Fibroblast of villous mesenchyme (primary cell): ENCODE measurements at places on chromosomes 12 and 14. TPM values are rescaled to one million over a fixed set of nuclear protein-coding genes. Genes with fewer than 3 reads are reported as not detected.
A peak's percentile ranks its signal among the peaks of the same experiment; 100 is the strongest.

- no peak for DNase-seq
These were observed 451.3 kb upstream of the USP15 start for GRCh38 chr12:61808856-61809255.

GRCh38 chr14:95314609-95315008 is 5.1 kb downstream of the CLMN start:
- peak; percentile 12 for DNase-seq

DNA sequence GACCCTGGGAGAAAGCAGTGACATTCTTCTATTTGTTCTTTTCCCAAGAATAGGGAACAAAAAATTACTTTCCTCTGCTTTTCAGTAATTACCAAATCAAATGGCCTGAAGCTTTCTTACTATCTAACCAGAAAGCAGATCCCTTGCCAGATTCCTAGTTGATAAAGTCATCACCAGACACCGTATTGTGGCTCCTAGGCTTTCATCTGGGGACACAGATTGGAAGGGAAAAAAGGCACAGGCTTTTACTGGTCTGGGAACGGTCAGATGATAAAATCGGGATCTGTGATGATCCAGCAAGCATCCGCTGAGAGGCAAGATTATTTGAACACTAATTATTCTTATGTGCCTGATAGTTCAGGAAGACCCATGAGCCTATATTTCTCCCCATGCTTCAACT is 79.1 kb upstream of the BCL2L14 start:
- DNase-seq: no peak

DNA sequence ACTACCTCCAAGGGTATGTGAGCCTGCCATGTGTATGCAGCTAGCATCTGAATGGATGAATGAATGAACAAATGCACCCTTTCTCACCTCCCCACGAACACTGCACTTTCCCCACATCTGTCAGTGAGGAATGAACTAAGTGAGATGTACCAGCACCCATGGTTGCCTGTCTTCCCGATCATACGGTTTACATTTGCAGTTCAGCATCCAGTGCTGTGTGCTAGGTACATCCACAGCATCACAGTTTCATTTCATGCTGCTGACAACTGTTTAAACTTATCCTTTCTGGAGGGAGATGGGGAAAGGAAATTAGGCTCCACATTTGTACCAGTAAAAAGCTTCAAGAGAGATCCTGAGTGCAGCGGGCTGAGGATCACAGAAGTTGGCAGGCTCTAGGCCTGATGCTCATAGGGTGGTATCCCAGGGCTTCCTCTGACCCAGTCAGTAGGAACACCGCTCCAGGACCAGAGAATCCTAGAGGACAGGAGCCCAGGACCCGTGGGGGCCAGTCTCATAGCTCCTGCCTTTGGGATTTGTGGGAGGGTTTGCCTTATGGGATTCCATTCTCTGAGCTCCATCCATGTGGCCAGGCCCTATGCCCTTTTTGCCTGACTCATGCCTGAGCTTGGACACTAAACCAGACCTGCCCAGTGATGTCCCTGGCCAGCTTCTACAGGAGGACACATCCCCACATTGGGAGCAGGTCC is 294.5 kb downstream of the CACNA1C start:
- DNase-seq: no peak

GRCh38 chr14:60328583-60328982 is 79.6 kb downstream of the PPM1A start:
- no peak for DNase-seq

- peak; percentile 91 for DNase-seq
These were observed 52.2 kb downstream of the ATF7IP start for GRCh38 chr12:14417715-14418114.

- DNase-seq: no peak
These were observed 37.1 kb downstream of the PPFIA2 start for GRCh38 chr12:81722004-81722403.

DNA sequence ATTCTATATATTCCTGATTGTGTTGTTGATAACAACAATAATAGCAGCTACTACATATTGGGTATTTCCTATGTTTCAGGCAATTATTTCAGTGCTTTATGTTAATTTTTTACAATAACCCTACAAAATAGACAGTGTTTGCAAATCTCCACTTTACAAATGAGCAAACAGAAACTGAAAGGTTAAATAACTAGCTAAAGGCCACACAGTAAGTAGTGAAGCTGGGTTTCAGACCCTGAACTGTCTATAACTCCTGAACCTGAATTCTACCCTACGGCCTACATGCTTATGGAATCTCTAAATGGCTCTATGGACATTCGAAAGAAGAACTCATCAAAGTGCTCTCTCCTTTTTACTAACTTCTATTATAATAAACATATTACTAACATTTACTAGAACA is 19.7 kb upstream of the NUDT4 start:
- DNase-seq: no peak

- peak; percentile 51 for DNase-seq
These were observed 207.9 kb downstream of the SYNE2 start for GRCh38 chr14:64060648-64061096.

DNA sequence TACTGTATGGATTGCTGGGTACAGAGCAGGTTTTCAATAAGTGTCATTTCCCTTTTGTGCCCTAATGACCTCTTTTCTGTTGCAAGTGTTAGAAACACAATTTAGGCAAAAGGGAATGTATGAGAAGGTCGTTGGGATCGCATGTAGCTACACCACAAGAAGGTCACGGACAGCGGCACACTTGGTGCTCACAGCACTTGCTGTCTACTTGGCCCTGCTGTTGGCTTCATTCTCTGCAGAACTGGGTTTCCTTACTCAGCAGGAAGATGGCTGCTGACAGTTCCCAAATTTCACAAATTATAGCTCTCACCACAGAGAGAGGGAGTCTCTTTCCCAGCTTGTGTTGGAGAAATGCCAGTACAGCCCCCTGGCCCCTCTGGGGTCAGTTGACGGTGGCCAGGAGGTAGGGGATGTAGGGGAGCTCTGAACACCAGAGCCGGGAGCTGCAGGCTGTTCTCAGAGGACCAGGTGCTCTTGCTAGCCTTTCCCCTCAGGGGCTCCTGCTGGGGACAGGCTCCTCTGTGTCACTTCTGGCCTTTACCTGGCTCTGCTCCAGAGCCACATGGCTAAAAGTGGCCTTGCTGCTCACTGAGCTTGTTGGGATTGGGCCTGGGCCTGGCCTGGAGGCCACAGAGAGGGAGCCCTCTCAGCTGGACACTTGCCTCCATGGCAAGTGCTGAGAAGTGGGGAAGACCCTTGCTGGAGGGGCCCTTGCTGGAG is 50.9 kb upstream of the BCL7A start:
- DNase-seq: no peak

- DNase-seq: no peak
These were observed 606 bp downstream of the EP400 start for GRCh38 chr12:131950182-131950913.

GRCh38 chr12:68786929-68787328 is 21.0 kb upstream of the MDM2 start:
- DNase-seq: no peak

DNA sequence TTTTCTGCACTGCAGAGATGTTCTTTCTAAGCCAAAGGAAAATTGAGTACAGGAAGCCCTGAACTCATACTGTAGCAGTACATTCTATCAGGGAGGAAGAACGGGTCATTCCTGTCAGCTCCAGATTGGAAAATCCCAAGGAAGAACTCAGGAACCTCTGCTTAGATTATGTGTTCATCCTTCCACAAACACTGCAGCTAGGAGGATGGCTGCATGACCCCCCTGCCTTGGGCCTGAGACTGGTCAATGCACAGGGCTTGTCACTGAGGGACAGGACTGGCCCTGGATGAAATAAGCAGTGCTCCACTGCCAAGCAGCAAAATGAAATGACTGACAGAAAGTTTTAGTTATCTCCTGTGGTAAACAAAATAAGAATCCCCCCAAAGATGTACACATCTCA is 1406.8 kb upstream of the TMEM132C start:
- no peak for DNase-seq

The PHLDA1 gene
- 68.3 and 70.4 TPM in 2 replicates for total RNA-seq

GRCh38 chr12:120483621-120484020 is 12.3 kb upstream of the DYNLL1 start:
- no peak for DNase-seq

GRCh38 chr12:85843606-85844310 is 7.5 kb upstream of the RASSF9 start:
- DNase-seq: no peak

GRCh38 chr12:1533602-1534304 is 60.6 kb downstream of the FBXL14 start:
- no peak for DNase-seq

DNA sequence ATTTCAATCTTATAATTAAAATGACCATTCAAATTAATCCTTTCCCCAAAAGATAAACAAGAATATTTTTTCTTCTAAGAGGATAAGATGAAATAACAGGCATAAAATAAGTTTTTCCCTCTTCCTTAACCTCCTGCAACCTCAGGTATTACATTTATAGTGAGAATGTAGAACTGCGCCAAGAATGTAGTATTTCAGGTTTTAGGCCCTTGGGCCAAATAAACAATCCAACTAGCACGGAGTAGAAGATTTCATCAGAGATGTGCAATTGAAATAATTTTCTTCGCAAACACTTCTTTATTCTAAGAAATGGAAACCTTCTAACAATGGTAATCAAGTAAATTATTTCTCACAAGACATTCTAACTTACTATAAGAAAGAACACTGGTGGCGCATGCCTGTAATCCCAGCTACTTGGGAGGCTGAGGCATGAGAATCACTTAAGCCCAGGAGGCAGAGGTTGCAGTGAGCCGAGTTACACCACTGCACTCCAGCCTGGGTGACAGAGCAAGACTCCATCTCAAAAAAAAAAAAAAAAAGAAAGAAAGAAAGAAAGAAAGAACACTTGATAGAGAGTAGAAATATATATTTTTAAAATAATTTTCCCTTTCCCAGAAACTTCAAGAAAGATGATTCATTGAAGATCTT is 100.8 kb downstream of the TAOK3 start:
- peak; percentile 11 for DNase-seq

GRCh38 chr14:70203686-70204085 is 14.9 kb upstream of the SLC8A3 start:
- DNase-seq: no peak

DNA sequence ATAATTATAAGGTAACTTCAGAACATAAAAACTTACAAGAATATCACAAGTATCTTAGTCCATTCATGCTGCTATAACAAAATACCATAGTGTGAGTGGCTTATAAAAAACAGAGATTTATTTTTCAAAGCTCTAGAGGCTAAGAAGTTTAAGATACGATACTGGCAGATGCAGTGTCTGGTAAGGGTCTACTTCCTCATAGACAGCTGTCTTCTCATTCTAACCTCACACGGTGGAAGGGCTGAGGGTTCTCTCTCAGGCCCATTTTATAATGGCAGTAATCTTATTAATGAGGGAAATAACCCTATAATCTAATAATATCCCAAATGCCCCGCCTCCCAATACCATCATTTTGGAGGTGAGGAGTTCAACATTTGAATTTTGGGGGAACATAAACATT is 23.7 kb upstream of the OSBPL8 start:
- no peak for DNase-seq

DNA sequence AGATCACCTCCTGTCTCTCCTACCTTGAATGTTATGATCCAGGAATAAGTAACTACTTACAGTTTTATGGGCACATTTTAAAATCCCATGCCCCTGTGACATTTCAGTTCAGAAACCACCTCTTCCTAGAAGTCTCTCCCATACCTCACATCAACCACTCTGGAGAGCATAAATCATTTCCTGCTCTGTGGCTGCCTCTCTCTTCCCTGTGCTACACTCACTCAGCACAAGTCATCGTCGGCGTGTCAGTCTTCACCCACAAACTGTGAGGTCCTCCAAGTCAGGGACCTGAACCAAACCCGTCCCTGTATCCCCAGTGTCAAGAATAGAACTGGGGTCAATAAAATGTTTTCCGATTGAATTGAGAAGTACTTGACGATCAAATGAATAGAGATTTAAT is 863.3 kb downstream of the BCL11B start:
- no peak for DNase-seq

GRCh38 chr12:130184404-130185090 is 22.3 kb downstream of the FZD10 start:
- DNase-seq: no peak

The BRMS1L gene
- total RNA-seq: 4.2 and 5.6 TPM in 2 replicates

The SLCO1B1 gene
- total RNA-seq: not detected in 2 replicates

The KCNC2 gene
- 0.43 TPM in 1 of 2 replicates, not detected in the other for total RNA-seq

The KRT8 gene
- total RNA-seq: 57.0 and 74.7 TPM in 2 replicates

The C12orf42 gene
- total RNA-seq: not detected in 2 replicates

DNA sequence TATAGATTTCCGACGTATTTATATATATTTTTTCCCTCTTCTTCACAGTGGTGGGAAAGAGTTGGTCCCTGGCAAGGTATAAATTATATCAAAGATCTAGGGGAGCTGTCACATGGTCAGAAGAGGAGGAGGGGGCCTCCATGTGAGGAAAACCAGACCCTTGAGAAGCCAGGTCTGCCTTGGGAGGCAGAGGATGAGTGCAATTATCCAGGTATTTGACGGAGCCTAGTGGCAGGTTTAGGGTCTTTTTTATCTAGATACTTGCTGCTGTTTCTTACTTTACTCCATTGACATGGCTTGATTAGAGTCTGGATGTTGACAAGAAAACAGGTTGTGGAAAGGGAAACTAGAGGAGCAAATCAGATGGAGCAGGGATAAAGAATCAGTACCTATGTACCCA is 5.5 kb downstream of the COPZ1 start:
- DNase-seq: no peak

DNA sequence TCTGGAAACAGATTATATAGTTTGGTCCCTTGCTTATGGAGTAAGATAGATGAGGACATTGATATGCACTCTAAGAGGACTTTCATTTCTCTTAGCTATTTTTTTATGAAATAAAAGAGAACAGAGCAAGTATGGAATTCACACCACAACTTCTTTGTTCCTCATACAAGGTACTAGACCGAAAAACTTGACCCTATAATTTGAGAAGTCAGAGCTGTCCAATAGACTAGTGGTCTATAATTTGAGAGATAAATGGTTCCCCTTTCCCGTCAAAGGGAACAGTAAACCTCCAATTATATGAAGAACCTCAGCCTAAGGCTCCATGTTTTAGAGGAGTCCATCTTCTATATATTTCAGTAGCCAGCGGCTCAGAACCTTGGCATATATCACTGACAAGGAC is 58.5 kb upstream of the HIF1A start:
- DNase-seq: no peak

DNA sequence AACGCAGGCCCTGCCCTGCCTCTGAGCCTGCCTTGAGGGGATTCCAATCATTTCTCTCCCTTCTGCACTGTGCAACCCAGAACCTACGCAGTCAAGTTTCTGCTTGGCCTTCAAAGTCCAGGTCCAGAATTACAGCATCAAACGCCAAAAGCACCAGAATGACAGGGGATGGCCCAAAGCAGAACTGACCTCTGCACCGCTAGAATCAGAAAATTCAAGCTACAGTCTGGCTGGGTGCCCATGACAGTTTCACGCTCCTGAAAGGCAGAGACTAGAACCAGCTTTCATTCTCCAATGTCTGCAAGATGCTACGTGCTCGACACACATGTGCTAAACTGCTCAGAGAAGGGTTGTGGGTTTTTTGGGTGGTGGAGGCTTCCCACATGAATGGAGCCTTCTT is 4.1 kb downstream of the CLMN start:
- no peak for DNase-seq
